ENCODE measurements at places on chromosomes 2 and 18. TPM values are rescaled to one million over a fixed set of nuclear protein-coding genes. Genes with fewer than 3 reads are reported as not detected.

Gene SDC1
- total RNA-seq: 0.22 TPM

GRCh38 chr2:220320326-220320725, 692.9 kb downstream of the SLC4A3 start:
- no peak for DNase-seq
- H3K27ac ChIP-seq: no peak overlapping the region
- H3K36me3 ChIP-seq: no peaks in the 10 kb centered on the region

DNA sequence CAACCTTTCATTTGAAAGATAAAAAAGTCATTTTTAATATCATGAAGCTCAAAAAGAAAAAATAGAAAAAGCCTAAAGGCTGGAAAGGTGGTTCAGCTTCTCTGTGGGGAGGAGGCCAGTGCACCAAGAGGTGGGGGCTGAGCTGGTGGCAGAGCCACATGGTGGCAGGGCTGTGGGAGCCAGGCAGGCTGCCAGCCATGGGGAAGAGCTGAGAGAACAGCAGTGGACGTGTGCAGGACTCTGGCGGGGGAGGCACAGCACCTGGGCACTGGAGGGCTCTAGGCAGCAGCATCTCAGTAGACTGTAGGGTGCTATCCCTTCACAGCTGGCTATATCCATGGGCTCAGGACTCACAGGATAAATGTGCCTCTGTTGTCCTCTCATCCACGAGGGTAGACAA, 47.8 kb downstream of the STK25 start:
- H3K27ac ChIP-seq: no peak overlapping the region
- H3K4me3 ChIP-seq: no peak overlapping the region
- no peaks in the 10 kb centered on the region for H3K4me1 ChIP-seq
- H3K27me3 ChIP-seq: peaks cover 5% of the 10 kb centered on the region

GRCh38 chr2:216285701-216286100, 86.6 kb downstream of the MARCHF4 start:
- peaks cover 5% of the 10 kb centered on the region for H3K27me3 ChIP-seq
- DNase-seq: no peak
- H3K4me1 ChIP-seq: no peaks in the 10 kb centered on the region
- H3K27ac ChIP-seq: no peak overlapping the region

- no peak overlapping the region for H3K27ac ChIP-seq
- peaks cover under 1% of the 10 kb centered on the region for H3K27me3 ChIP-seq
- no peak overlapping the region for H3K4me3 ChIP-seq
- no peaks in the 10 kb centered on the region for H3K36me3 ChIP-seq
- H3K4me1 ChIP-seq: peaks cover 2% of the 10 kb centered on the region
Observed at GRCh38 chr18:76484749-76485387, 10.2 kb downstream of the ZNF516 start.

Gene RBM44
- 1.1 TPM for total RNA-seq

DNA sequence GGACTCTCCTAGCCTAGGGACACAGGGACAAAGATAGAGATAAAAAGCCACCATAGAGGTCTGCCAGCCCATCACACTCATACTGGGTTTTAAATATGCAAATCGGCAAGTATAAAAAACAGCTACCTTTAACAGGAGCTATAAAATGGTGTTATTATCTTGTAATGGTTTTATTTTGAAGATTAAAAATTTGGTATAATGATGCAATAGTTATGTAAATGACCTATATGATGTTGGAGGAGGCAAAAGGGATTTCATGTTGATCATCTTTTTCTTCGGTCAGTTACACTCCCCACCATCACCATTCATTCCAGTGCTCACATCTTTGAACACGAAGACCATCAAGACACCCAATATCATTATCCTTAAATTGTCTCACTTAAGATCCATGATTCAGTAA, 11.2 kb downstream of the ZNF521 start:
- H3K4me1 ChIP-seq: no peaks in the 10 kb centered on the region
- H3K36me3 ChIP-seq: no peaks in the 10 kb centered on the region
- no peak overlapping the region for H3K4me3 ChIP-seq

- no peaks in the 10 kb centered on the region for H3K4me1 ChIP-seq
- peaks cover 1% of the 10 kb centered on the region for H3K27me3 ChIP-seq
- no peak overlapping the region for H3K4me3 ChIP-seq
Observed at GRCh38 chr18:61368001-61368400, 34.8 kb downstream of the CDH20 start.

Gene RBKS
- 2.3 TPM for total RNA-seq

DNA sequence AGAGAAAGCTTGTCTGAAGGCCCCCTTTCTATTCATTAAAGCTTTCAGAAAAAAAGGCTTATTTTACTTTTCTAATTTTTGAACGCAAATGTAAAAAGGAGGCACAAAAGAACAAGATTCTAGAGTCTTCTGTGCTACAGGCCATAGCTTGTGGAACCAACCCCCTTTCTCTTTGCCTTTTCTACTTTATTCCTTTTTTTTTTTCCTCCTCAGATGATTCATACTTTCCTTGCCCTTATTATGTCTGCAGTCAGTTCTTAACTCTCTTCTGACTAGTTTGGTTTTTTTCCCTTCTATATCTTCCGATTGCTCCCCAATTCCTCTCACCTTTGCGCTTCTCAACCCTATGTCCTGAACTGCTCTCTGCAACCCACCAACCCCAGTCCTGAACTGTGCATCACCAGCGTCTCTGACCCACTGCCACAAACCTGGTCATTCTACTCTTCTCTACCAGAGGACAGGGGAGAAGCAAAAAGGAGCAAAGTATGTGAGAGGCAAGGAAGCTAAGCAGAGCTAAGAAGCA, 56.9 kb upstream of the WIPF1 start:
- H3K36me3 ChIP-seq: peaks cover 59% of the 10 kb centered on the region
- DNase-seq: no peak
- no peak overlapping the region for H3K4me3 ChIP-seq

Gene SUPT7L
- 42.8 TPM for total RNA-seq

Gene UCN
- total RNA-seq: 3.7 TPM

DNA sequence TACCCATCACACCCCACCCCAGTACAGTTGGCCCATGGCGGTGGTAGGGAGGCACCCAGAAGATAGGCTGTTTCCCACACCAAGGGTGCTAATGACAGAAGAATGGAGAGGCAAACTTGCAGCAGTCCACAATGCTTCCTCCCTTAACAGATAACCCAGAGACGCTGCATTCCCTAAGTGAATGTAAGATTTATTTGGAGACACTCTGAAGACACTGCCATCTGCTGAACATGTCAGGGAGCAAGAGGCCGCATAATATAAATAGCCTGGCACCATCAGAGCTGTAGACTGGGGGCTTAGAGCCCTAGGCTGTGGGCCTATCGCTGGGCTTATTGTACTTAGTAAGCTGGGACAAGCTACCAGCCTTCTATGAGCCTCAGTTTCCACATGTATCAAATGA, 2.2 kb upstream of the IWS1 start:
- H3K27ac ChIP-seq: no peak overlapping the region
- H3K27me3 ChIP-seq: peaks cover 12% of the 10 kb centered on the region

Gene EVX2
- not detected for total RNA-seq

Gene OR6B2
- total RNA-seq: not detected

DNA sequence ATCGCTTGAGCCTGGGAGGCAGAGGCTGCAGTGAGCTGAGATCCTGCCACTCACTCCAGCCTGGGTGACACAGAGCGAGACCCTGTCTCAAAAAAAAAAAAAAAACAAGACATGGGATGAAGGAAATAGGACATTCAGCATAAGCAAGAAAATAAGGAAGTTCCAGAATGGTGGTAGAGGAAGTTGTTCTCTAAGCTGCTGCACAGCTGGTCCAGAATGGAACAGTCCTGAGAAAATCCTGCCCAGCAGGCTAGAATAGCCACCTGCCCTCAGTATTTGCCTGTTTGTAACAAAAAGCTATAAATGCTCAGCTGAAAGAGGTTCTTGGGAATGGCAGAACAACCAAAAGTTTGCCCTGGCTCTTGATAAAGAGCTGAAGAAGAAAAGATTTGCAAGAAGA, 11.1 kb upstream of the MAPRE3 start:
- no peak overlapping the region for H3K4me3 ChIP-seq
- H3K27me3 ChIP-seq: peaks cover 28% of the 10 kb centered on the region
- H3K27ac ChIP-seq: no peak overlapping the region
- peaks cover 4% of the 10 kb centered on the region for H3K4me1 ChIP-seq
- no peak for DNase-seq
- no peaks in the 10 kb centered on the region for H3K36me3 ChIP-seq

DNA sequence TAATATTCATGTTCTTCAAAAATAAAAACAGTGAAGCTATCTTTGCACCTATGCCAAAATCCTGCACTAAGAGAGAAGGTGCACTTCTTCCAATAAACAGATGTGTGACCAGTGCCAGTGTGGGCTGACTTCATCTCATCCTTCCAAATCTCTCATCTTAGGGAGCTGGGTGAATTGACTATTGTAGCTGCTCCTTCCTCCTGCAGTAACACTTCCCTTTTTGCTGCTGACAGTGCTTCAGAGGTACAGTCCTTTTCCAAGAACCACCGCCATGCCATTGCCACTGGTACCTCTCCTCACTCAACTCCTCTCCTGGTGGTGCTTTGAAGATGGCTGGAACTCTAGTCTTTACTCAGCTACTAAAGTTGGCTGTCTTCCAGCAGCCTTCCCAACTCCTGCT, 42.1 kb upstream of the ARHGAP25 start:
- no peak overlapping the region for H3K4me3 ChIP-seq
- H3K4me1 ChIP-seq: peaks cover 16% of the 10 kb centered on the region
- H3K36me3 ChIP-seq: peaks cover 10% of the 10 kb centered on the region
- H3K27me3 ChIP-seq: peaks cover 6% of the 10 kb centered on the region
- no peak for DNase-seq
- H3K27ac ChIP-seq: no peak overlapping the region

Gene AKAIN1
- total RNA-seq: not detected

Measured in activated naive CD8-positive, alpha-beta T cell treated with anti-CD3 and anti-CD28 coated beads, Interleukin-2, amount 10 ng/mL, durations not matched to agents 7 days and 5 days (primary cell).